Ascending aorta (tissue), 2 donors: ENCODE measurements at places on chromosomes 13 and 19.

DNA sequence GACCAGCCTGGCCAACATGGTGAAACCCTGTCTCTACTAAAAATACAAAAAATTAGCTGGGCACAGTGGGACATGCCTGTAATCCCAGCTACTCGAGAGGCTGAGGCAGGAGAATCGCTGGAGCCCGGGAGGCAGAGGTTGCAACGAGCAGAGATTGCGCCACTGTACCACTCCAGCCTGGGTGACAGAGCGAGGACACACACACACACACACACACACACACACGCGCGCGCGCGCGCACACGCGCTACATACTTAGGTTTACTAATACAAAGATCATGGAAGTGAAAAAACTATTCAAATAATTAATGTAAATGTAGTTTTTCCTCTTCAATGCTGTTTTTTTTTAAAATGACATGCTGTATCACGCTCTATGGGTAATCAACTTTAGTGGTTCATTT lies 58.5 kb upstream of the ZDHHC20 start:
- no peak overlapping the region for H3K4me3 ChIP-seq
- no peaks in the 10 kb centered on the region for H3K4me1 ChIP-seq
- no peak for DNase-seq
- H3K27ac ChIP-seq, result no peak overlapping the region

GRCh38 chr19:31448221-31448657 lies 99.0 kb upstream of the TSHZ3 start:
- no peak overlapping the region for H3K27ac ChIP-seq
- no peaks in the 10 kb centered on the region for H3K4me1 ChIP-seq
- no peaks in the 10 kb centered on the region for H3K27me3 ChIP-seq
- no peak overlapping the region for H3K4me3 ChIP-seq
- no peak for DNase-seq

DNA sequence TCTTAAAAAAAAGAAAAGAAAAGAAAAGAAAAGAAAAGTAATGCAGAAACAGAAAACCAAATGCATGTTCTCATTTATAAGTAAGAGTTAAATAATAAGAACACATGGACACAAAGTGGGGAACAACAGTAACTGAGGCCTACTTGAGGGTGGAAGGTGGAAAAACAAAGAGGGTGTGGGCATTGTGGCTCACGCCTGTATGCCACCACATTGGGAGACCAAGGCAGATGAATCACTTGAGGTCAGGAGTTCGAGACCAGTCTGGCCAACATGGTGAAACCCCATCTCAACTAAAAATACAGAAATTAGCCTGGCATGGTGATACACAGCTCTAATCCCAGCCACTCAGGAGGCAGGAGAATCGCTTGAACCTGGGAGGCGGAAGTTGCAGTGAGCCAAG lies 8.1 kb downstream of the ZNF708 start:
- H3K4me1 ChIP-seq, result peaks cover 3% of the 10 kb centered on the region
- peaks cover under 1% of the 10 kb centered on the region for H3K36me3 ChIP-seq
- no peaks in the 10 kb centered on the region for H3K27me3 ChIP-seq
- no peak overlapping the region for H3K4me3 ChIP-seq
- H3K27ac ChIP-seq, result no peak overlapping the region

- DNase-seq, result no peak
- H3K4me1 ChIP-seq, result no peaks in the 10 kb centered on the region
- H3K4me3 ChIP-seq, result no peak overlapping the region
- no peaks in the 10 kb centered on the region for H3K36me3 ChIP-seq
Observed at GRCh38 chr13:51605698-51606097, 21.4 kb downstream of the WDFY2 start.

- no peaks in the 10 kb centered on the region for H3K27me3 ChIP-seq
- peaks cover 7% of the 10 kb centered on the region for H3K36me3 ChIP-seq
- H3K4me1 ChIP-seq, result peaks cover 20% of the 10 kb centered on the region
- peak overlapping the region; percentile 66 for H3K27ac ChIP-seq
Observed at GRCh38 chr19:18157465-18158063, 4.6 kb downstream of the PIK3R2 start.

GRCh38 chr19:15101479-15102082 lies 5.6 kb upstream of the SYDE1 start:
- no peak overlapping the region for H3K27ac ChIP-seq
- no peak overlapping the region for H3K4me3 ChIP-seq
- H3K36me3 ChIP-seq, result no peaks in the 10 kb centered on the region
- H3K4me1 ChIP-seq, result peaks cover 1% of the 10 kb centered on the region
- no peaks in the 10 kb centered on the region for H3K27me3 ChIP-seq

DNA sequence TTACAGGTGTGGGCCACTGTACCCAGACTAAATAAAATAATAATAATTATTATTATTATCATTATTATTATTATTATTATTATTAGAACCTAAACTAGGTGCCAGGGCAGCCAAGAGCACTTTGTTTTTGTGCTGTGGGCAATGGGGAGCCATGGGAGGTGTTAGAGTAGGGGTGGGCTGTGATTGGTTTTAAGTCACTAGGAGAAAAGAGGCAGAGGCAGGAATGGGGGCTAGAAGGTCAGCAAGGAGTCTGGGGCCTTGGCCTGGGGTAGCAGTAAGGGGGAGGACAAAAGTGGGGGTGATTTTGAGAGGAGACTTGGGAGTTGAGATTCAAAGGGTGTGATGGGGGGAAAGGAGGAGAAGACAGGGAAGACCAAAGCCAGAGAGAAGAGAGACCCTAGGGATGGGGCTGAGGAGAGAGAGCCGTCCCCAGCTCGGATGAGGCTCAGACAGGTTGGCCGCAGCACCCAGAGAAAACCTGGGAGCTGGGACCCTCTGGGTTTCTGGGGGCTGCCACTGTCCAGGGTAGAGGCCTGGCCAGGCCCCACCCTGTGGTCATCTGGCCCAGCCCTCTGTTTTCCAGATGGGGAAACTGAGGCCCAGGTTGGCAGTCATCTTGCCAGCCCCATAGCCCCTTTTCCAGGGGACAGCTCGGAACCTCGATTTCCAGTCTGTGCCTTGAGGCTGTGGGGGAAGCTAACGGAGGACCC lies 17.8 kb upstream of the BTBD2 start:
- peak overlapping the region; percentile 88 for H3K27ac ChIP-seq
- peak overlapping the region; percentile 14 for H3K4me3 ChIP-seq
- no peaks in the 10 kb centered on the region for H3K4me1 ChIP-seq
- H3K36me3 ChIP-seq, result peaks cover 4% of the 10 kb centered on the region
- no peak for DNase-seq
- H3K27me3 ChIP-seq, result no peaks in the 10 kb centered on the region

GRCh38 chr13:61144301-61144700 lies 271.3 kb downstream of the PCDH20 start:
- H3K4me3 ChIP-seq, result no peak overlapping the region
- DNase-seq, result no peak
- no peak overlapping the region for H3K27ac ChIP-seq
- no peaks in the 10 kb centered on the region for H3K36me3 ChIP-seq
- no peaks in the 10 kb centered on the region for H3K4me1 ChIP-seq

GRCh38 chr19:13078897-13079541 lies 23.6 kb downstream of the LYL1 start:
- H3K27ac ChIP-seq, result peak overlapping the region; percentile 99
- H3K4me1 ChIP-seq, result peaks cover 30% of the 10 kb centered on the region

GRCh38 chr19:50542943-50543342 lies 25.3 kb downstream of the LRRC4B start:
- no peak for DNase-seq
- no peaks in the 10 kb centered on the region for H3K4me1 ChIP-seq
- no peaks in the 10 kb centered on the region for H3K36me3 ChIP-seq
- H3K4me3 ChIP-seq, result no peak overlapping the region

DNA sequence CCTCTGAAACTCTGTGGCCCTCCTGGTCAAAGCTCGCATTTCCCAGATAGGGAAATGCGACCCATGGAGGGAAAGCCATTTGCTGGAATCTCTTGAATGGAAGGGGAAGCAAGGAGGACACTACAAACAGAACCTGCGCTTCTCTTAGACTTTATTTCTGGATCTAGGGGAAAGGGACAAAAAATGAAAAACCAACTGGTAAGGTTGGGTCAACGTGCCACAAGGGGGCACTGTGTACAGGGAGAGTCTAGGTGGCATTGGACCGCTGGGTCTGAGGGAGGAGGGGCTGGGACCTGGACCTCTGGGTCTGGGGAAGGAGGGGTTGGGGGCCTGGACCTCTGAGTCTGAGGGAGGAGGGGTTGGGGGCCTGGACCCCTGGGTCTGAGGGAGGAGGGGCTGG lies 5.0 kb downstream of the KLK4 start:
- no peaks in the 10 kb centered on the region for H3K4me1 ChIP-seq
- H3K36me3 ChIP-seq, result no peaks in the 10 kb centered on the region
- no peaks in the 10 kb centered on the region for H3K27me3 ChIP-seq
- H3K27ac ChIP-seq, result no peak overlapping the region
- DNase-seq, result no peak
- H3K4me3 ChIP-seq, result no peak overlapping the region

DNA sequence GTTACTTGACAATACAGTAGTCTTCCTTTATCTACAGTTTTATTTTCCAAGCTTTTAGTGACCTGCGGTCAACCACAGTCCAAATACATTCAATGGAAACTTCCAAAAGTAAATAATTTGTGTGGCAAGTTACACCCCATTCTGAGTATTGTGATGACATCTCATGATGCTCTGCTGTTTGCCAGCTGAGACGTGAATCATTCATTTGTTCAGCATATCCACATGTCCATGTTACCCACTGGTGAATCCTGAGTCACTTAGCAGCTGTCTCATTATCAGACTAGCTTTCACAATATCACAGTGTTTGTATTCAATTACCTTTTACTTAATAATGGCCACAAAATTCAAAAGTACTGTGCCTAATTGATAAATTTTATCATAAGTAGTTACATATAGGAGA lies 179.8 kb downstream of the PRR20E start:
- H3K4me3 ChIP-seq, result no peak overlapping the region
- H3K27ac ChIP-seq, result no peak overlapping the region

GRCh38 chr13:19810996-19811881 lies 28.5 kb upstream of the PSPC1 start:
- no peak overlapping the region for H3K27ac ChIP-seq
- H3K36me3 ChIP-seq, result no peaks in the 10 kb centered on the region
- no peaks in the 10 kb centered on the region for H3K4me1 ChIP-seq

DNA sequence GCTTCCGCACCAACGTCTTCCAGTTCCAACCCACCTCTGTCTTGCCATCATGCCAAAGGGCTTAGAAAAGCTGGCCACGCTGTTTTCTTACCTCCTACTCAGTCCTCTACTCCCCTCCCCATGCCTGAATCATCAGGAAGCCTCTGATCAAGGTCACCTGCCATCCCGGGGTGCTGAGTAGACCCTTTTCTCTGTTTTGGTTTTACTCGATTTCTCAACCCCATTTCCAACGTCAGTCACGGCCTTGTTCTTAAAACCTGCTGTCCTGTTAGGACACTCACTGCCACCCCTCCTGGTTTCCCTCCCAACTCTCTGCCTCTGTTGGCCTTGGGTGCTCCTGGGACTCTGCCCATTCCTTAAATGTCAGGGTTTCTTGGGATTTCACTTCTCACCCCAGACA lies 350.1 kb downstream of the FOXO1 start:
- no peaks in the 10 kb centered on the region for H3K36me3 ChIP-seq
- no peaks in the 10 kb centered on the region for H3K4me1 ChIP-seq
- no peak overlapping the region for H3K4me3 ChIP-seq
- no peak overlapping the region for H3K27ac ChIP-seq
- no peak for DNase-seq

GRCh38 chr13:106314417-106314816 lies 221.0 kb downstream of the EFNB2 start:
- no peak overlapping the region for H3K4me3 ChIP-seq
- H3K27me3 ChIP-seq, result no peaks in the 10 kb centered on the region
- no peak for DNase-seq
- H3K27ac ChIP-seq, result no peak overlapping the region
- no peaks in the 10 kb centered on the region for H3K36me3 ChIP-seq
- no peaks in the 10 kb centered on the region for H3K4me1 ChIP-seq

DNA sequence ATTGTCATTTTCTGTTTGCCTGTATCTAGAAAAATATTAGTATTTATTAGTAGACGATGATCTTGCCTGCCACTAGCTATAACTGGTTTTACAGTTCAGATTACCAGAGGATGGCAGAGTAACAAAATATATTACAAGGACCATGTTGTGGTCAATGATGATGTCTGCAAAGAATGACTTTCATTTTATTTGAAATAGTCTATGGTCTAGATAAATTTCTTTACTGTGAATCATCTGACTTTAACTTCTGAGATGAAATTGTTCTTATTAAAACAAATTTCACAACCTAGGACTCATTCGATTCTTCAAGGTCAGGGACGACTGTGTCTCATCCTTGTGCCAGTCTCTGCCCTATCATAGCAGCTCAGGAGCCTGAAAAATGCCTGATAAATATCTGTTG lies 637.8 kb upstream of the KLF12 start:
- no peaks in the 10 kb centered on the region for H3K27me3 ChIP-seq
- no peaks in the 10 kb centered on the region for H3K36me3 ChIP-seq
- H3K4me1 ChIP-seq, result no peaks in the 10 kb centered on the region
- H3K27ac ChIP-seq, result no peak overlapping the region
